Omental fat pad (tissue), 4 donors: ENCODE measurements at places on chromosomes 2 and 18.

DNA sequence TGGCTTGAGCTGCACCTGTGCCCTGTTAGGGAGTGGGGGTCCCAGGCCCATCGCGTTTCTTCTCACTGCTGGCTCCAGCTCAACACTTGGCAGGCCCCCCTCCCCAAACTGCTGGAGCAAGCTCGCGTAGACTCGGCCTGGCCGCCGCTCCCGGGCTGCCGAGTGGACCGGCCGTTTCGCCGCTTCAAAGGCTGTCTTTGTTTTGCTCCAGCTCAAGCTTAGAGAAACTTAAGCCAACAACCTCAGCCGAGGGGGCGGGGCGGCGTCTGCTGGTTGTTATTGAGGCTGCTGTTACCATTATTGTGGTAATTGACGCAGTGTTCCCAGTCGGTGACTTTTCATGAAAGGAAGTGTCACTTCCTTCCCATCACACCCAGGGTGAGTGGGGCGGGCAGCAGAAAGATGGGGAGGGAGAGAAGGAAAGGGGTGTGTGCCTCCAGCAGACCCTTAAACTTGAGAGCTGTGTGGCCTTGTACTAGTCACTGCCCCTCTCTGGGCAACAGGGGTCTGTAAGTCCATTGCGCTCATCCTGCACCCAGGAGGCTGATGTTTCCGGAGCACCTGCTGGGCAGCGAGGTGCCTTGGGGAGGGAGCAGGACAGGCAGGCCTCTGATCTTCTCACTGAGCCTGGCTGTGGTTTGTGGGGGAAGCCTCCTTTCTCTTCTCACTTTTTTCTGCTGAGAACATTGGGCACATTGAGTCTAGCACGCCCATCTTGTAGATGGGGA lies 2.1 kb downstream of the ARID5A start:
- DNase-seq = no peak

DNA sequence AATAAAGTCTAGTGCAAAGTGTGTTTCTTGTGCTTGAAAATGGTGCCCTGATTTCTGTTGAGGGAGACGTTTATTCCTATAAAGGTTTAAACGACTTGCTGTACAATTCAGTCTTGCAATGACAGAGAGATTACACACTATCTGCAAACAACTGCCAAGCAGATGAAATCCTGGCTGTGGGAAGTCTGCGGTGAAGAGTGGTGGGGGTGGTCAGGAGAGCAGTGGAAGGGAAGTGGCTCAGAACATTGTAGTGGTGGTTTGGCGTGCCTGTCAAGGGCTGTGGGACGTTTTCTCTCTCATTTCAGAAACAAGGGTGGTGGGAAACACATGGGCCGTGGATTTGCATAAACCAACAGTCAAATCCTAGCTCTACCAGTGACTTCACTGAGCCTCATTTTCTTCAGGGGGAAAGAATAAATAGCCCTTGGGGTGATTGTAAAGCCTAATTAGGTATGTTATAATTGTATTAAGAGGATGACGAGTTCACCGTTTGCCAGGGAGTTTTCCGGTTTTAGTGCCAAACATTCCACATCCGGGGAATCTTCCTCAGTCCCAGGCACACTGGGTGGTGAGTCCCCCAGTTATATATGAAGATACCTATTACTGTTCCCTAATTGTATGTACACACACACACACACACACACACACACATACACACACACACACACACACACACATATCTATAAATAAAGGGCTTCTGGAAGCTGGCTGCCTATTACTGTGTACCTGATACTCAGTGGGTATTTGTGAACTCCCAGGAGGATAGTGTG lies 115.0 kb downstream of the SPTBN1 start:
- no peak for DNase-seq

- DNase-seq = no peak
These were observed 152.9 kb upstream of the WDSUB1 start for GRCh38 chr2:159439421-159439820.

- no peak for DNase-seq
These were observed 299.0 kb downstream of the FBXO15 start for GRCh38 chr18:73848656-73849055.

DNA sequence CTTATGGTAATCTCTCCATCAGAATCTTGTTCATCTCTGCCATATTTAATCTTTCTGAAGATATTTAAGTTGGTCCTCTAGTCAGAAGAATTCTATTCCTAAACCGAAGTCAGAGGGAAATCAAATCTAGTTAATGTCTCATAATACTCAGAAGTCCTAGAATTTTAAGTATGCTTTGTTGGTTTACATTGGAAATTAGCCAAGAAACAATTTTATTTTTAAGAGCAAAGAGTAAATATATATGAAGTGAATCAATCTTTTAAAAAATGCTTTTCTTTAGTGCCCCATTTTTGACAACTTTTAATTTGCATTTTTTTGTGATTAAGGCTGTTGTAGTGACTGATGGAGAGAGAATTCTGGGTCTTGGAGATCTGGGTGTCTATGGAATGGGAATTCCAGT lies 38.1 kb downstream of the ME2 start:
- DNase-seq = no peak

GRCh38 chr18:22694954-22695353 lies 238.2 kb upstream of the RBBP8 start:
- no peak for DNase-seq

- DNase-seq = no peak
These were observed 48.9 kb downstream of the BMPR2 start for GRCh38 chr2:202425036-202425435.

DNA sequence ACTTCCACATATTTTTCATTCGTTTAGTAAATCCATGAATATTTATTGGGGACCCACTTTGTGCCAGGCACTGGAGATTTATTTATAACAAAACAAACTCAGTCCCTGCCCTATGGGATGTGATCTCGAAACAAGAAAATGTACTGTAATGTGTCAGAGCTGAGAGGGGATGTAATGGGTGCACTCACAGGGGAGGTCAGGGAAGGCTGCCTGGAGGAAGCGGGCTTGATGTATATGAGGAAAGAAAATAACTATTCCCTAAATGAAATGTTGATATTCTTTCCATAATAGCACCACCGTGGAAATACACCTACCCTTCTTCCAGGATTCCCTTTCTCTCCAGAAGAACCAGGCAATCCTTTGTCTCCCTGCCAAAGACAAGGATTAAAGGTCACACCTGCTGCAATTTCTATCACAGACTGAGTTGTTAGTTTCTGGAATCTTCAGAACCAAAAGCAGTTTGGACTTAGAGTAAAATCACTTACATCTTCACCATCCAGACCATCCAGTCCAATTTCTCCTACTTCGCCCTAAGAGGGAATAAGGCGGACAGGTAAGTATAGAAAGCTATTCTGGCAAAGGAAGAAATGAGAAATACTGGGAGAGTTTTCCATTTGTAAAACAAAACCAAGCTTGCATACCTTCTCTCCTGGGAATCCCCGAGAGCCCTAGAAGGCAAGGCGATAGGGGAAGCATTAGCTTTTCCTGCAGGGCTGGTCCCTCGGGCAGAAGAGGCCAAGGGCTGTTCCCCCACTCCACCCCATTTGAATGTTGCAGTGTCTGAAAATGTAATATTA lies 55.0 kb downstream of the COL6A3 start:
- DNase-seq = no peak

GRCh38 chr18:23226391-23226790 lies 91.1 kb downstream of the CABLES1 start:
- no peak for DNase-seq

DNA sequence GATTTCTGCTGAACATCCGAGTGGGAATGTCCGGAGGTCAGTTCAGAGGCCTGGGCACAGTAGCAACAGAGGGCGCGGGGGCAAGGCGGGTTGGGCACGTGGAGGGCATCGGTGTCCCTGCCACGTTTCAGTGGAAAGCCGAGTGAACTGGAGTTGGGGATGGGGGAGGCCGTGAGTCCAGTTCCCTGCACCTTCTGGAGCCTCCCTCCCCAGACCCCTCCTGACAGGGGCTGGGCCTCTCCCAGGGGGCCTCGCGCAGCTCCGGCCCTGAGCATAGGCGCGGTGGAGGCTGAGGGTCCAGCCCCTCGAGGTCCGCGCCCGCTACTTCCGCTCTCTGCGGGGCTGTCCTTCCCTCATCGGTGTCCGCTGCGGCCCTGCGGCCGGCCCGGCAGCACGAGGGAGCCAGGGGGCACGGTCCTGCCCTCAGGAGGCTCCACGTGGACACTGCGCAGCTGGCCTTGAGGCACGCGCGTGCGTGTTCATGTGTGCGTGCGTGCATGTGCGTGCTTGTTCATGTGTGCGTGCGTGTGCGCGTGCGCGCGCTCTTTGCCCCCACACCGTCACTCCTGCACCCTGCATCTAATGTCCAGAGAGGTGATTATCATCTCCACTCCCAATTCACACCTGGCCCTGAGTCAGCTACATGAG lies 50.2 kb downstream of the PLEKHB2 start:
- no peak for DNase-seq

GRCh38 chr18:12630136-12630535 lies 27.8 kb downstream of the SPIRE1 start:
- DNase-seq = no peak

GRCh38 chr18:2636126-2636631 lies 19.3 kb upstream of the SMCHD1 start:
- no peak for DNase-seq

DNA sequence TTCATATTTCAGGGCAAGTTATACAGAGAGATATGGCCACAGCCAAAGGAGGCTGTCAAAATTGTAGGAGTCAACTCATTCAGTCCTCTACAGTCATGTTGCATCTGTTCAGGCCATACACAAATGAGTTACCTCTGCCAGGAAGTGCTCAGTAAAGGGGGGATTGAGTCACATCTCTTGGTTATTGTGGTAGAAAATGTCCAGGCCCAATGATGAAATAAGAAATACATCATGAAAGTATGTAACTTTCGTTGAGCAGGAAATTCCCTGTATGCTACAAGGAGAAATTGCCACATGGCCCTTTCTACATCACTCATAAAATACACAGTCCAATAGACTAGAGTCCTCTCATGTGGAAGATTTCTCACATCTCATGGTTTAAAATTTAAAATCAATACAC lies 103.9 kb upstream of the COL3A1 start:
- DNase-seq = no peak

- no peak for DNase-seq
These were observed 50.3 kb upstream of the ST3GAL5 start for GRCh38 chr2:85939131-85939530.

- DNase-seq = no peak
These were observed 103.4 kb downstream of the MBD5 start for GRCh38 chr2:148124271-148124670.

DNA sequence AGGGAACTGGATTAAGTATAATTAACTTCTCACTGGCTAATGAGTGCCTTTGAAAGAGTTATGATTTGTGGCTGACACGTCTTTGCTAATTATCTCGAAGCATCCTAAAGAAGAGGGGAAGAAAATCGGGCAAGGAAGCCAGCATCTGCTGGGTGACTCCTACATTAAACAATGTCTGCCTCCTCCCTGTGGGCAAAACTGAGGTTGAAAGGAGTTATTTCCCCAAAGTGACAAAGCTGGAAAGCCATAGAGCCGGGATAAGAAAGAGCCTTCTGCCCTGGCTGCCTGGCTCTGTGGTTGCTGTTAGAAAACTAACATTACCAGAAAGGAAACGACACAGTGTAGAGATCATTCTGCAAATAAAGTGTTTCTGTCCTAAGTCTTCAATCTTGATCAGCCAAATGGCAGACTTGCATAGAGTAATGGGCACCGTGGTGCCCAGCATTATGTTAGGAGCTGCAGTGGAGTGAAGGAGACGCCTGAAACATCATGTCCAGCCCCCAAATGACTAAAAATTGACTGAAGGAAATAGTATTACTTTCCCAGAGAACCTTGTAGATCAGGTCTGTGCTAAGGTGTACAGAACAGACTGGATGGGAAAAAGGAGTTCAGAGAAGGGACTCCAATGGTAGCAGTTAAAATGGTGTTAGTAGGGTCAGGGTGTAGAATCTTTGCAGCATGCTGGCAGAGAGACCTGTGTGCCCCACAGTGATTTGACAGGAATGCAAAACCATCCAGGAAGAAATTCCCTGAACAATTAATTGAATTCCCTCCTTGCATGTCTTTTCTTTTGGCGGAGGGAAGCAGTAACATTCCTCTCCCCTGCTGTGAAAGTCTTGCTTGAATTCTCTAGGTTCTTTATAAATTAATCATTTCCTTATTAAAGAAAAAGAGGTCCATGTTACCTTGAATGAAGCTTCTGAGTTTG lies 44.4 kb downstream of the ALPK2 start:
- no peak for DNase-seq

GRCh38 chr2:172921532-172922236 lies 154.0 kb upstream of the MAP3K20 start:
- no peak for DNase-seq

DNA sequence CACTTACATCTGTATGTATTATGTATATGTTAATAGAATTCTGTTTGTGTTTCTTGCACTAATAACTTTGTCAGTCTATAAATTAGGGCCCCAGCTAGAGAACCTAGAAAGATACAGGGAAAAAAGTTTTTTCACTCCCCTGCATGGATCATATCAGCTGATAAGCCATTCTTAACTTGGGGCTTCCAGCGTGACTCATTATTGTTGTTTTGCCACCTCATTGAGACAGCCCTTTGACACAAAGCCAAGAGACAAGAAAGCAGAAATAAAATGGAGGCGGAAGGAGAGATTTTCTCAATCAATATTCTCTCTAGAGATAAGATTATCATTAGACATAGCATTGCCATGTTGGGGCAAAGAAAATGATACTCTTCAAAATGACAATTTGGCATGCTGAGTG lies 93.4 kb downstream of the AKAIN1 start:
- DNase-seq = no peak

GRCh38 chr2:210663631-210664089 lies 107.3 kb downstream of the CPS1 start:
- DNase-seq = no peak
